ENCODE measurements at places on chromosomes 6 and 20. TPM values are rescaled to one million over a fixed set of nuclear protein-coding genes. Genes with fewer than 3 reads are reported as not detected.

The PROKR2 gene
- not detected for total RNA-seq

The FOXQ1 gene
- total RNA-seq, result 0.17 TPM

The GSTA3 gene
- total RNA-seq, result not detected

The SIRPB1 gene
- 0.77 TPM for total RNA-seq

The PBOV1 gene
- total RNA-seq, result not detected

The OOEP gene
- total RNA-seq, result not detected

The CLPSL1 gene
- total RNA-seq, result not detected

The ADIG gene
- not detected for total RNA-seq

The SLCO4A1 gene
- total RNA-seq, result 0.17 TPM

The AHCY gene
- 141 TPM for total RNA-seq

The CDH26 gene
- total RNA-seq, result 0.06 TPM

The COL9A1 gene
- not detected for total RNA-seq

The PRPH2 gene
- 2.6 TPM for total RNA-seq

The CNR1 gene
- not detected for total RNA-seq

The NMBR gene
- not detected for total RNA-seq

The CLVS2 gene
- under 0.01 TPM for total RNA-seq

The MTFR2 gene
- total RNA-seq, result 7.6 TPM

The C20orf141 gene
- not detected for total RNA-seq

The TRIM38 gene
- 12.5 TPM for total RNA-seq

The LY6G6F gene
- not detected for total RNA-seq

The BTBD3 gene
- 21.7 TPM for total RNA-seq

The CCN5 gene
- not detected for total RNA-seq

The DZANK1 gene
- 1.2 TPM for total RNA-seq

The DCBLD1 gene
- total RNA-seq, result 38.6 TPM

The PTPRK gene
- total RNA-seq, result 50.9 TPM

The EDN1 gene
- total RNA-seq, result 2.8 TPM

The SIRPB2 gene
- not detected for total RNA-seq

The RAB23 gene
- 37.0 TPM for total RNA-seq

The OLIG3 gene
- not detected for total RNA-seq

The BRD2 gene
- total RNA-seq, result 113 TPM

The MATN4 gene
- total RNA-seq, result 0.23 TPM

The PAX1 gene
- not detected for total RNA-seq

The MDFI gene
- total RNA-seq, result 0.23 TPM

The PHF1 gene
- total RNA-seq, result 39.3 TPM

The PPT2 gene
- total RNA-seq, result 15.5 TPM

The FAM83B gene
- total RNA-seq, result not detected

The SIRPD gene
- total RNA-seq, result not detected

The MYBL2 gene
- total RNA-seq, result 22.2 TPM

The SLC4A11 gene
- 3.1 TPM for total RNA-seq
